ENCODE measurements at places on chromosomes 11 and 22. TPM values are rescaled to one million over a fixed set of nuclear protein-coding genes. Genes with fewer than 3 reads are reported as not detected.

- no peak for DNase-seq
Measured at GRCh38 chr22:20009582-20010306, 6.9 kb downstream of the ARVCF start.

Gene CHST1
- 9.8 TPM for total RNA-seq

- DNase-seq = peak; percentile 83
Measured at GRCh38 chr11:8168485-8169257, at the start of gene RIC3. TSS of gene RIC3 (minus strand) at chr11:8169025. CDS start at chr11:8168989, 36 bp downstream.

Gene ACRV1
- 0.18 TPM for total RNA-seq

DNA sequence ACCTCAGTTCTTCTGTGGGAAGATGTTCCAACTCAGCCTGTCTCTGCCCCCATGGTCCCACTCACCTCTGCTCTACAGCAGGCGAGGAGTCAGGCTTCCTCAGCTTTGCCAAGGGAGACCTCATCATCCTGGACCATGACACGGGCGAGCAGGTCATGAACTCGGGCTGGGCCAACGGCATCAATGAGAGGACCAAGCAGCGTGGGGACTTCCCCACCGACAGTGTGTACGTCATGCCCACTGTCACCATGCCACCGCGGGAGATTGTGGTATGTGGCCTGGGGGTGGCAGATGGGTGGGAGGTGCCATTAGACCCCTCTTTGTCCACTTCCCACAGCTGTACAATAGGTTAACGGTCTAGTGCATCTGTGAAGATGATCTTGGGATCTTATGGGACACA is 73.3 kb downstream of the MYO7A start:
- no peak for DNase-seq
